ENCODE measurements at places on chromosomes 4 and X. TPM values are rescaled to one million over a fixed set of nuclear protein-coding genes. Genes with fewer than 3 reads are reported as not detected.
A peak's percentile ranks its signal among the peaks of the same experiment; 100 is the strongest.

DNA sequence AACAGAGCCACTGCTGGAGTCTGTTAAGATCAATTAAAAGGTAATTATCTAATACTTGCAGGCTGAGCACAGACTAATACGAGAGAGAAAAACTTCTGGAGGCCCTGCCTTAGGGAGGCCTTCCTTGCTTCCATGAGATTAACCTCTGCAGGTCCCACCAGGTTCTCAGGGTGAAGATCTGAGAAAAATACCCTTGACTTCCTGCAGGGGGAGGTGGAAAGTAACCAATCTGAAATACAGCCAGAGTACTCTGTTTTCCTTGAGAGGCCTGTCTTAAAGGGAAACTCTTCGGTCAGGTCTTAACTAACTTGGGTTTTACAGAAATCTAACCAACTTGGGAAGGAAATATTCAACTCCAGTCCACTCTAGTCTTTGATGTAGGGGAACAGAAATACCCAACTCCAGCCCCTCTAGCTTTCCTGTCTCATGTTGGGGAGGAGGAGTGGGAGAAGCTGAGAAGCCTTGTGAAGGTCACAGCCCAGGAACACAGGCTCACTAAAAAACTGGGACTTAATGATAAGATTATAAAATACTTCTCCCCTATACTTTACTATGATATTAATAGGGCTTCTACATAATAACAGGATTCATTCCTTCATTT lies 77.1 kb downstream of the TBCK start:
- H3K4me3 ChIP-seq = no peak overlapping the region
- no peaks in the 10 kb centered on the region for H3K27me3 ChIP-seq
- peak overlapping the region; percentile 11 for H3K27ac ChIP-seq
- no peaks in the 10 kb centered on the region for H3K36me3 ChIP-seq
- DNase-seq = peak; percentile 40
- H3K4me1 ChIP-seq = peaks cover 12% of the 10 kb centered on the region

The MAGEA12 gene
- total RNA-seq = not detected

DNA sequence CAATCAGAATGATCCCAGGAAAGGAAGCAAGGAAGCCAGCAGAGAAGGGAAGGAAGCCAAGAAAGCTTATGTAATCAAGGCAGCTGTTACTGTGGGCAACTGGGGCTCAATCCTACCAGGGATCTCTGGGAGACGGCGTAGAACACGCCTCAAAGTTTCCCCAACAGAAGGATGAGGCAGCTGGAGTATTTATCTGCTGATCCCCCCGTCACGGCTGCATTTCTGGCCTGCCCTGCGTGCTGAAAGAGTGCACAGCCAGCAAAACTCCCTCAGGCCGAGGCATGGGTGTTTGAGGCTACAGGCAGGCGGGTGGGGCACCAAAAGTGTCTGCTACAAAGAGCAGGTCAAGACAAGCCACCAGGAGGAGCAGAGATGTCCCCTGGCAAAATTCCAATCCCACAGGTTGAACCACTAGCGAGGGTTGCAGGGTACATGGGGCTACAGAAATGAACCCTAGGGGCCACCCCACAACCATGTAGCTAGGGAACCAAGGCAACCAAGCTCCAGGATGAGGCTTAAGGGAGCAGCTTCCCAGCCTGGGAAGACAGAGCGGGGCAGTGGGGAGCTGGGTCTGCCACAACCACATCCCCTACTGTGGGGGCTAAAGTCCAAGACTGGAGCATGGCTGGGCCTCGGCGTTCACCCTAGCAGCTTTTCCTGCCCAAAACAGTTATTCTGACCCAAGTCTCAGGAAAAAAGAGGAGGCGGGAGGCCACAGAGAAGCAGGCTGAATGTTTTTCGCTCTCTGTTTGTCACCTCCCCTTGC lies 113.4 kb downstream of the BCOR start:
- no peaks in the 10 kb centered on the region for H3K4me1 ChIP-seq
- peaks cover 4% of the 10 kb centered on the region for H3K36me3 ChIP-seq
- no peak for DNase-seq
- H3K27me3 ChIP-seq = no peaks in the 10 kb centered on the region
- H3K4me3 ChIP-seq = no peak overlapping the region

GRCh38 chrX:15645266-15645665 lies 19.3 kb downstream of the CLTRN start:
- H3K4me1 ChIP-seq = peaks cover 16% of the 10 kb centered on the region
- DNase-seq = peak; percentile 10
- no peaks in the 10 kb centered on the region for H3K27me3 ChIP-seq
- no peak overlapping the region for H3K27ac ChIP-seq

GRCh38 chrX:112738347-112739033 lies 58.8 kb upstream of the LHFPL1 start:
- H3K36me3 ChIP-seq = no peaks in the 10 kb centered on the region
- no peak overlapping the region for H3K27ac ChIP-seq
- no peaks in the 10 kb centered on the region for H3K4me1 ChIP-seq
- DNase-seq = no peak
- no peak overlapping the region for H3K4me3 ChIP-seq

GRCh38 chr4:184824081-184824775 lies 1.5 kb downstream of the ACSL1 start:
- no peak overlapping the region for H3K27ac ChIP-seq
- peaks cover 19% of the 10 kb centered on the region for H3K36me3 ChIP-seq
- DNase-seq = no peak
- H3K4me1 ChIP-seq = no peaks in the 10 kb centered on the region

DNA sequence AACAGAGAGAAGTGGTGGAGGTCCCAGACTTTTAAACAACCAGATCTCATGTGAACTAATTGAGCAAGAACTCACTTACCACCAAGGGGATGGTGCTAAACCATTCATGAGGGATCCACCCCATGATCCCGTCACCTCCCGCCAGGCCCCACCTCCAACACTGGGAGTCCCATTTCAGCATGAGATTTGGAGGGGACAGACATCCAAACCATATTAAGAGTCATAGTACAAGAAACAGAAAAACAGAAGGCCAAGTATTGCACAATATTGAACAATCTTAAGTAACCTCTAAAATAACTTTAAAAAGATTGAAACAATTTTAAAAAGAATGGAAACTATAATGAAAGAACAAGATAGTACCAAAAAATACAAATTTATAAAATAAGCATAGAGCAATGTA lies 110.0 kb downstream of the CBR4 start:
- no peaks in the 10 kb centered on the region for H3K36me3 ChIP-seq
- no peak overlapping the region for H3K4me3 ChIP-seq
- H3K27me3 ChIP-seq = no peaks in the 10 kb centered on the region
- no peaks in the 10 kb centered on the region for H3K4me1 ChIP-seq

DNA sequence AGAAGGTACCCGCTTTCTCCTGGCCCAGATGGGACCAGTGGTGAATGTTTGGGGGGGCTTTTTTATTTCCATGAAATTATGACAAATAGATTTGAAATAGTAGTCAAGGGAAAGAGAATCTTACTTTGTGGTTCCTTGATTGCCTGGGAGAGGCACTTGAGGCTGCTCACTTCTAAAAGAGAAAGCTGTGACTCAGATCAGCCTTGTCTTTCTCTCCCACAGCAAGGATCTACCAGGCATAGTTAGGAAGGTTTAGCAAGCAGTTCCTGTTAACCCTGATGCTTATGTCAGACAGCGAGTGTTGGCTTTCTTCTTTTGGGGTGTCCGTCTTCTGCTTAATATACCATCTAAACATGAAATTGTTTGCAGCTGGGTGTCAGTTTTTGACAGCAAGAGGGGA lies 114.5 kb downstream of the TSPAN7 start:
- H3K27me3 ChIP-seq = peaks cover 55% of the 10 kb centered on the region
- H3K36me3 ChIP-seq = no peaks in the 10 kb centered on the region
- H3K4me1 ChIP-seq = no peaks in the 10 kb centered on the region
- H3K4me3 ChIP-seq = no peak overlapping the region

DNA sequence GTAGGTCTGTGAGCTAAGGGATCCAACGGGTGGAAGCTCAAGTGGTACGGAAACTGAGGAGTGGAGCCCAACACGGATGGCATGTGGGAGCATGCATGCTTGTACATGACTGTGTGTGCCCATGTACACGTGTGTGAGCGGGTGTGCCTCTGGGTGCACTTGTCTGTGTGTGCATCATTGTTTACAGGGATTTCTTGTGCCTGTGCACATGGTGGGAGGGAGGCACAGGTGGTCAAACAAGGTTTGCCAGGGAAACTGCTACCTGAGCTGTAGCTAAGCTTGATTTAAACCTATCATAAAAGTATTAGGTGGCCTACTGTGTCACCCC lies 122.5 kb upstream of the MAMLD1 start:
- H3K27ac ChIP-seq = no peak overlapping the region
- H3K4me1 ChIP-seq = no peaks in the 10 kb centered on the region
- H3K36me3 ChIP-seq = no peaks in the 10 kb centered on the region
- no peak overlapping the region for H3K4me3 ChIP-seq

The HDAC8 gene
- 52.0 TPM for total RNA-seq

Data from Calu3 (cell line).